ENCODE measurements at places on chromosomes 1 and 21. TPM values are rescaled to one million over a fixed set of nuclear protein-coding genes. Genes with fewer than 3 reads are reported as not detected.

The FGR gene
- 0.17 TPM for total RNA-seq

DNA sequence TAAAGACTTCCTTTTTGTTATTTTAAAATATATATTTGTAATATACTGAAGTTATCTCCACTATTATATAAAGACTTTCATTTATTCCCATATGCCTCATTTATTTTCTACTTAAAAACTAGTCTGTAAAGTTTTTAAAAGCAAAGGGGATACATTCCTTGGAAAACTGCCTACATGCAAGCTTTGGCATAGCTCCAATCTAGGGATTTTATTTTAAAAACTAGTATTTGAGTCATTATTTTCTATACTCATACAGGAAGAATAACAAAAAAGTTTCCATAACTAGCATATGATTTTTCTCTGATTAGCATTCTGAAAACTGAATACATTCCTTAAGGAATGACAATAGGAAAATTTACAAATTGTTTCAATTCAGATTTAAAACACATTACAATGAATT is 88.9 kb downstream of the COL24A1 start:
- H3K27me3 ChIP-seq = no peaks in the 10 kb centered on the region
- no peak for DNase-seq
- H3K4me1 ChIP-seq = peaks cover 14% of the 10 kb centered on the region
- no peak overlapping the region for H3K4me3 ChIP-seq
- no peak overlapping the region for H3K27ac ChIP-seq

The BARHL2 gene
- not detected for total RNA-seq

DNA sequence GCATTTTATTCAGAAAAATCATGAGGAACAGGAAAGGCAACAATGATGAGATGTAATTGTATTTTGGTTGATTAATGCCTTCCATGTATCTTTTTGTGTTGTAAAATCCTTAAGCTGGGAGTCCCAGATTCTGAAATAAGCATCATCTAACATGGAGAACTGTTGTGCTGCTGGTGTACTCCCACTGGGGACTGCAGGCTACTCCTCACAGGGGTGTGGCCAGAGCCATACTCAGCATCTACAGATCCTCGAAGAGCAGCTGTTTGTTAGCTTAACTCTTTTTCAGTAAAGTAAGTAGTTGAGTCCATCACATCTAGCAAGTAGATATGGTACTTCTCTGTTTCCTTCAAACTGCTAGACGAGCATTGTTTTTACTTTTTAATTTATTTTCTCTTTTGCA is 358.0 kb downstream of the BRINP3 start:
- H3K36me3 ChIP-seq = no peaks in the 10 kb centered on the region
- no peak overlapping the region for H3K27ac ChIP-seq
- H3K4me1 ChIP-seq = no peaks in the 10 kb centered on the region
- H3K27me3 ChIP-seq = no peaks in the 10 kb centered on the region

The TMEM53 gene
- 7.3 TPM for total RNA-seq

GRCh38 chr1:20035114-20035513 is 34.9 kb upstream of the PLA2G5 start:
- no peak overlapping the region for H3K27ac ChIP-seq
- peaks cover 24% of the 10 kb centered on the region for H3K27me3 ChIP-seq
- H3K4me1 ChIP-seq = no peaks in the 10 kb centered on the region
- DNase-seq = no peak
- no peak overlapping the region for H3K4me3 ChIP-seq

DNA sequence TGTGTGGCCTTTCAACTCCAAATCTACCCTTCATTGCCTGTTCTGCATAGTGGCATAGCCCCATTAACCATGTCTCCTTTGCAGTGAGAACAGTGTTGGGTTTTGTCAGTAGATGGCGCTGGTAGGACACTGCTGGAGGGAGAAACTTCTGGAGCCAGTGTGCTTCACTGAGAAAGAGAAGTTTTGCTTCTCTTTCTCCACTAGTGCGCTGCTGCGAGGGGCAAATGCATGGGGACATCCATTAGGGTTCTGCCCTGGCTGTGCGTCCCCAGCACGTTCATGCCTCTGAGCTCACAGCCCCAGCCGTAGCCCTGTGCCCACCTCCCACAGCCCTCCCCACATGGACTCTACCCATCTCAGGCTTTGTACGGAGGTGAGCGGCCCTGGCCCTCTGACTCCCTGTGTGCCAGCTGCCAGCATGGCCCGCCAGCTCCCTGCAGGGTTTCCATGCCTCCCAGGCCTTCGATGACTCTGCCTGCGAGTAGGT is 53.1 kb downstream of the RIMS3 start:
- H3K27me3 ChIP-seq = peaks cover 3% of the 10 kb centered on the region
- peak; percentile 29 for DNase-seq
- H3K27ac ChIP-seq = no peak overlapping the region
- no peak overlapping the region for H3K4me3 ChIP-seq
- peaks cover 2% of the 10 kb centered on the region for H3K4me1 ChIP-seq

GRCh38 chr1:230185076-230186001 is 118.3 kb downstream of the GALNT2 start:
- H3K27ac ChIP-seq = peak overlapping the region; percentile 3
- DNase-seq = no peak
- H3K36me3 ChIP-seq = no peaks in the 10 kb centered on the region
- no peak overlapping the region for H3K4me3 ChIP-seq
- no peaks in the 10 kb centered on the region for H3K27me3 ChIP-seq
- peaks cover 17% of the 10 kb centered on the region for H3K4me1 ChIP-seq

- no peaks in the 10 kb centered on the region for H3K4me1 ChIP-seq
- no peak overlapping the region for H3K4me3 ChIP-seq
- no peaks in the 10 kb centered on the region for H3K36me3 ChIP-seq
- DNase-seq = no peak
- H3K27ac ChIP-seq = no peak overlapping the region
These were observed 332.4 kb downstream of the KCNH1 start for GRCh38 chr1:210801501-210801900.

The TMPRSS2 gene
- total RNA-seq = 0.84 TPM

DNA sequence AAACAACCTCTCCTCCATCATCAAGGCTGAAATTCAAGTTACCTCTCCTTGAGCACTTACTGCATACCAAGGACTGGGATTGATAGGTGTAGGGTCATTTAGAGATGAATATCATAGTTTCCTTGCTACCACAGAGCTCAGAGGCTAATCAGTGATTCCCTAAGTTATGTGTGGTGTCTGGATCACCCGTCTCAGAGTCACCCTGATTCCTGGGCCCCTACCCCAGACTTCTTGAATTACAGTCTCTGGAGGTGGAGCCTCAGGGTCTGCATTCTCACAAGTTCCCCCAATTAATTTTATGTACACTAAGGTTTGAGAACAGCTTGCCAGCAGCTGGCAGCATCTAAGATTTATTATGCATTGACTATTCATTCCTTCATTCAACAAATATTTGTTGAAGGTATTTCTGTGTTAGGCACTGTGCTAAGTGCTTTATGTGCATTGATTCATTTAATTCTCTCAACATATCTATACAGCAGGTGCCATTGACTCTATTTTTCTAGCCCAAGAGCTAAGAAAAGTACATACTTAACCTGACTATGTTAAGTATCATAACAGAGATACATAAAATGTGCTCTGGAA is 182.9 kb upstream of the FGGY start:
- DNase-seq = peak; percentile 24
- no peaks in the 10 kb centered on the region for H3K27me3 ChIP-seq
- no peak overlapping the region for H3K27ac ChIP-seq
- H3K4me3 ChIP-seq = no peak overlapping the region
- H3K4me1 ChIP-seq = peaks cover 17% of the 10 kb centered on the region

The ATP1A1 gene
- total RNA-seq = 328 TPM

- no peaks in the 10 kb centered on the region for H3K4me1 ChIP-seq
- DNase-seq = no peak
- H3K27me3 ChIP-seq = no peaks in the 10 kb centered on the region
- no peaks in the 10 kb centered on the region for H3K36me3 ChIP-seq
These were observed 132.6 kb downstream of the NTPCR start for GRCh38 chr1:233082778-233083550.

The HUNK gene
- 0.34 TPM for total RNA-seq

GRCh38 chr1:183543619-183544204 is 46.5 kb downstream of the NCF2 start:
- H3K27ac ChIP-seq = no peak overlapping the region
- H3K36me3 ChIP-seq = peaks cover 57% of the 10 kb centered on the region
- no peaks in the 10 kb centered on the region for H3K4me1 ChIP-seq
- no peaks in the 10 kb centered on the region for H3K27me3 ChIP-seq
- DNase-seq = peak; percentile 39

- no peaks in the 10 kb centered on the region for H3K36me3 ChIP-seq
- no peaks in the 10 kb centered on the region for H3K4me1 ChIP-seq
- peak; percentile 20 for DNase-seq
- no peak overlapping the region for H3K4me3 ChIP-seq
- no peak overlapping the region for H3K27ac ChIP-seq
These were observed 119.8 kb upstream of the BACE2 start for GRCh38 chr21:41048145-41048544.

The TMEM269 gene
- total RNA-seq = 0.07 TPM

- H3K27me3 ChIP-seq = no peaks in the 10 kb centered on the region
- H3K4me3 ChIP-seq = no peak overlapping the region
- no peak overlapping the region for H3K27ac ChIP-seq
- no peaks in the 10 kb centered on the region for H3K36me3 ChIP-seq
- DNase-seq = peak; percentile 52
These were observed 43.4 kb downstream of the WDR64 start for GRCh38 chr1:241695246-241696171.

- H3K36me3 ChIP-seq = peaks cover 4% of the 10 kb centered on the region
- no peaks in the 10 kb centered on the region for H3K4me1 ChIP-seq
- no peak overlapping the region for H3K4me3 ChIP-seq
- no peaks in the 10 kb centered on the region for H3K27me3 ChIP-seq
- no peak for DNase-seq
These were observed 43.9 kb downstream of the PIGK start for GRCh38 chr1:77175230-77175844.

GRCh38 chr1:205508227-205508714 is 3.8 kb downstream of the CDK18 start:
- DNase-seq = no peak
- H3K4me1 ChIP-seq = peaks cover 5% of the 10 kb centered on the region
- H3K4me3 ChIP-seq = no peak overlapping the region
- no peak overlapping the region for H3K27ac ChIP-seq

DNA sequence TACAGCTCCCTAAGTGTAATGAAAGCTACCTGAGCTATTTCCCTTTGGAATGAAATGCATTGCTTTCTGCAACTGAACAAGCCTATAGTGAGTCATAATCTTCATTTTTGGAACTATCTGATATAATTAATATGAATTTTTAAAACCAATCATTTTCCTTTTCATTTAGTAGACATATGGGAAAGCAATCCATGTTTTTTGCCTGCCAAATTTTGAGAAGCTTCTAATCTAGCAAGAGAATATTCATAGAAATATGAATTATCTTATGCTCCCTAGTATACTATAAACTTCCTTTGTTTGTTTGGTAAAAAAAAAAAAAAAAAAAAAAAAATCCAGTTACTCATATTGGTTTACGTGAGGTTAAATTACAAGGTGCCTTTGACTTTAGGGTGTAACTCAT is 68.3 kb downstream of the PLPPR4 start:
- no peaks in the 10 kb centered on the region for H3K36me3 ChIP-seq
- no peak overlapping the region for H3K27ac ChIP-seq
- H3K4me1 ChIP-seq = no peaks in the 10 kb centered on the region
- H3K27me3 ChIP-seq = no peaks in the 10 kb centered on the region
- no peak overlapping the region for H3K4me3 ChIP-seq

- H3K36me3 ChIP-seq = no peaks in the 10 kb centered on the region
- no peak for DNase-seq
- no peaks in the 10 kb centered on the region for H3K27me3 ChIP-seq
- H3K27ac ChIP-seq = no peak overlapping the region
- H3K4me3 ChIP-seq = no peak overlapping the region
- H3K4me1 ChIP-seq = peaks cover 15% of the 10 kb centered on the region
These were observed 20.3 kb upstream of the CSF1 start for GRCh38 chr1:109890115-109890953.

DNA sequence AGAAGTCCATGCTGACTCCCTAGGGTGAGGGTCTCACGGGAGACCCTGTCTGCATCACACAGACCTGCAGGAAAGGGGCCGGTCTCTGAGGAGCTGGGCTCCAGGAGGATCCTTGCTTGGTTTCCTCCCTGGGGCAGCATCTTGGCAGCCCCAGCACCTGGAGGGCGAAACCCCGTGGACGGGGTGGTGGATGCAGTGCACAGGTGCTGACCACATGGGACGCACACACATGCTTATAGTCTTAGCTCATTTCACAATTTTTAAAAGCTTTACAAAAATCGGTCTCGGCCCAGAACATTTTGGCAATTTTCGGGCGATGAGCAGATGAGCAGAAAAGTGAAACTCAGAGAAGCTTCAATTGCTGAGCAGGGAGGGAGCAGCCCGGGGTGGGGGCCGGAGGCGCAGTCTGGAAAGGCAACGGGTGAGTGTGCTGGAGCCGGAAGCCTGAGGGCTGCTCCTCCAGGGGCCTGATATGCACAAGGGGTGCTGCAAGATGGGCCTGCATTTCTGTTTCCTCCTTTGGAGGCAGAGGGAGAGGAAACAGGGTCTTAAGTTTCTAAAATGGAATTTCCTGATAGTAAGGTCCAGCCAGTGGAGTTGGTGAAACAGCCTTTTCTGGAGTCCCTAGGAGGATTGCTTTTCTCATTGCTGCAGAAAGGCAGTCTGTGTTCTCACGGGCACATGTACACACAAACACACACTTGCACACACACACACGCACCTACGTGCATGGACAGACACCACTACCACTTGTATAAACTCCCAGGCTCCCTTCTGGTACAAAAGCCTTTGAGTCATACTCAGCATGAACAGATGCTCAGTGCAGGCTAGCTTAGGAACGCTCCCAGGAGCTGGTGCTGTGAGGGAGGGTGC is 60.6 kb downstream of the SCCPDH start:
- no peak overlapping the region for H3K27ac ChIP-seq
- H3K4me1 ChIP-seq = peaks cover 4% of the 10 kb centered on the region
- peaks cover 6% of the 10 kb centered on the region for H3K36me3 ChIP-seq
- H3K27me3 ChIP-seq = no peaks in the 10 kb centered on the region
- peak; percentile 6 for DNase-seq

DNA sequence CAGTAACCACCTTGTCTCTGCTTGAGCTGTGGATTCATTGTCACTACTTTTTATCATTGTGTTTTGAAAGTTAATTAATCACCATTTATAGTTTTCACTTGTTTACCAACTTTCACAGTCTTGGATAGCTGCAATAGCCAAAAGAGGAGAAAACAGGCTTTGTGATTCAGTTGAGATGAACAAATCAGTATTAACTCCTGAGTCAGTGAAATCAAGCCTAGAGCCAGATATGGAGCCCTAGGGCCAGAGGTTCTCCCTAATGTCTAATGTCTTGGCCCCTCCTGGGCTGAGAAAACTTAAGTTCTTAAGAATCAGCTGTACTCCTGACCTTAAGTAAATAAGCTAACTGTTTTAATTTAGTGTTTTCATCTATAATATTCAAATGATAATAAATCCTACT is 228.8 kb downstream of the DNM3 start:
- DNase-seq = no peak
- H3K4me3 ChIP-seq = no peak overlapping the region
- no peaks in the 10 kb centered on the region for H3K4me1 ChIP-seq
- H3K27ac ChIP-seq = no peak overlapping the region

The GSTM1 gene
- not detected for total RNA-seq

The ARTN gene
- 1.2 TPM for total RNA-seq

The FCAMR gene
- total RNA-seq = not detected

The HOOK1 gene
- 1.7 TPM for total RNA-seq

The CENPF gene
- total RNA-seq = 22.9 TPM

Data from astrocyte (in vitro differentiated cells and primary cell).